Left colon (tissue), 2 donors: ENCODE measurements at places on chromosomes 7 and 10. TPM values are rescaled to one million over a fixed set of nuclear protein-coding genes. Genes with fewer than 3 reads are reported as not detected.

The FGL2 gene
- 18.8 TPM for total RNA-seq

The LIPJ gene
- 0.14 TPM for total RNA-seq

The PNPLA8 gene
- 23.2 TPM for total RNA-seq

The PON3 gene
- 4.0 TPM for total RNA-seq

The IGFBP1 gene
- total RNA-seq: not detected

The FOXK1 gene
- 19.9 TPM for total RNA-seq

The ANXA8 gene
- total RNA-seq: not detected

The TLX1 gene
- total RNA-seq: 1.7 TPM

The IDE gene
- total RNA-seq: 40.4 TPM

The MACROH2A2 gene
- 10.4 TPM for total RNA-seq

The DYNC1I1 gene
- total RNA-seq: 3.0 TPM

The PON1 gene
- total RNA-seq: not detected

The ERVW-1 gene
- total RNA-seq: not detected

The THNSL1 gene
- 3.0 TPM for total RNA-seq

The NOS3 gene
- 5.4 TPM for total RNA-seq

The NMT2 gene
- 19.1 TPM for total RNA-seq

The STEAP4 gene
- 3.8 TPM for total RNA-seq

The NPFFR1 gene
- total RNA-seq: 0.03 TPM

The TAS2R39 gene
- total RNA-seq: not detected

The OR6V1 gene
- total RNA-seq: not detected

The CUZD1 gene
- total RNA-seq: 0.64 TPM

The THSD7A gene
- total RNA-seq: 1.6 TPM

The GBX1 gene
- not detected for total RNA-seq

The HIPK2 gene
- total RNA-seq: 36.4 TPM

The HMX2 gene
- 0.20 TPM for total RNA-seq

The C1QL3 gene
- 0.12 TPM for total RNA-seq

The METTL2B gene
- total RNA-seq: 28.0 TPM

The ADRA2A gene
- total RNA-seq: 11.2 TPM

The NODAL gene
- total RNA-seq: not detected

The RAPGEF5 gene
- 62.9 TPM for total RNA-seq

The EVX1 gene
- 0.87 TPM for total RNA-seq

The TFEC gene
- total RNA-seq: 0.89 TPM

The GCK gene
- total RNA-seq: 0.15 TPM

The SLC16A9 gene
- 42.3 TPM for total RNA-seq

The PDCD11 gene
- 17.9 TPM for total RNA-seq

The NXPH1 gene
- not detected for total RNA-seq

The ATG9B gene
- not detected for total RNA-seq

The LIPK gene
- not detected for total RNA-seq

The TACR2 gene
- 26.8 TPM for total RNA-seq

The NUTM2A gene
- 2.8 TPM for total RNA-seq

The NPC1L1 gene
- not detected for total RNA-seq

The CFAP43 gene
- 0.34 TPM for total RNA-seq

The IFIT3 gene
- 5.0 TPM for total RNA-seq

The UCMA gene
- not detected for total RNA-seq

The NYAP1 gene
- total RNA-seq: 0.27 TPM
